ENCODE measurements at places on chromosomes 3 and 15.
A peak's percentile ranks its signal among the peaks of the same experiment; 100 is the strongest.

DNA sequence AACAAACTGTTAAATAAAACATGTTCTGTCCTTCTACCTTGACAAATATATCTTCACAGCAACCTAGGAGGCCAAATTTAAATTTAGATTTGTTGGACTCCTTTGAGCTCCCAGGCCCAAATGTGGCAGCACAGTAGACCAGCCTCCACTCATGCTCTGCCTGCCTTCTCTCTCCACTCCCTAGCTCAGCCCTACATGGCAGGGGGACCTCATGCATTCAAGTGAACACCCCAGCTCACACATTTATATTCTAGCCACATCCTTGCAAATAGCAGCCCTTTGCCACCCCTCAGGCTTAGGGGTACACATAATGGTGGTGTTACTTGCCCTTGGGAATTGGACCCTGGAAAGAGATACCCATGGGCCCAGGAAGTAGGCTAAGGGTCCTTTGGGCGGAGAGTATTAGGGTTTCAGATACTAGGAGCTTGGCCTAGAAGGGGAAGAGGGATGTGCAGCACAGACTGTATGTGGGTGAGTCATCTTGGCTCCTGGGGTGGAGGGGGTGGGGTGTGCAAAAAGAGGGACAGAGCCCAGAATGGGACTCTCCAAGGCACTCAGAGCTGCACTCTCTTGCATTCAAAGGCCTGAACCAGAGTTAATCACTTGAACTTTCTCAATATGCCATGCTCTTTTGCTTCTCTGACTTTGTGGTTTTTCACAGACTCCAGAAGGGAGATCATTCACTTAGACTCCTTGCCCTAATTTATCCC is 268.4 kb upstream of the ROPN1 start:
- DNase-seq: peak; percentile 56

GRCh38 chr15:93109336-93110102 is 20.5 kb upstream of the RGMA start:
- no peak for DNase-seq

DNA sequence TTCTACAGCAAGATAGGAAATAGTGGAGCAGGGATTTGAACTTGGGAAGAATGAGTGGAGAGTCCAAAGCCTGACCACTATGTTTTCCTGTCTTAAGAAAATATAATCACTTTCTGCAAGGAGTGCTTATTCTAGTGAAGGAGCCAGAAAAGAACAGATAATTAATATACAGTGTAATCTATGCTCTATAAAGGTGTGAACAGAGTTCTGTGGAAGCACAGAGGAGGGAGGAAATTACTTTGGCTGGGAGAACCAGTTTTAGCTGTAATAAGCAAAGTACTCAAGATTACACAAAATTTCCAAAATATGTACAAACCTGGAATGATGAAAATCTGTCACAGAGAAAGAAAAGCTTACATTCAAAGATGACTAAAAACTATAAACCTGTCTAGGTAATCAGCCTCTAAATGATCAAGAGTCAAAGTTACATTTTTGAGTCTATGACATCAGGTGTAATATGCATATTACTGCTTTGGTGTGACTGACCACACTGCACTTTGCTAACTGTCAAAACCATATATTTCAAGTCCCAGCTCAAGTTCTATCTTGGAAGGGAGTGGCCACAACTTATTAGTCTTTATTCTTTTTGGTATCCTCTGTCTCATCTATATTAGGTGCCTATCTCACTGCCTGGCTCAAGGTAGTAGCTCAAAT is 40.7 kb upstream of the MB21D2 start:
- DNase-seq: no peak

- no peak for DNase-seq
These were observed 388.7 kb upstream of the CFAP20DC start for GRCh38 chr3:59438492-59438891.

DNA sequence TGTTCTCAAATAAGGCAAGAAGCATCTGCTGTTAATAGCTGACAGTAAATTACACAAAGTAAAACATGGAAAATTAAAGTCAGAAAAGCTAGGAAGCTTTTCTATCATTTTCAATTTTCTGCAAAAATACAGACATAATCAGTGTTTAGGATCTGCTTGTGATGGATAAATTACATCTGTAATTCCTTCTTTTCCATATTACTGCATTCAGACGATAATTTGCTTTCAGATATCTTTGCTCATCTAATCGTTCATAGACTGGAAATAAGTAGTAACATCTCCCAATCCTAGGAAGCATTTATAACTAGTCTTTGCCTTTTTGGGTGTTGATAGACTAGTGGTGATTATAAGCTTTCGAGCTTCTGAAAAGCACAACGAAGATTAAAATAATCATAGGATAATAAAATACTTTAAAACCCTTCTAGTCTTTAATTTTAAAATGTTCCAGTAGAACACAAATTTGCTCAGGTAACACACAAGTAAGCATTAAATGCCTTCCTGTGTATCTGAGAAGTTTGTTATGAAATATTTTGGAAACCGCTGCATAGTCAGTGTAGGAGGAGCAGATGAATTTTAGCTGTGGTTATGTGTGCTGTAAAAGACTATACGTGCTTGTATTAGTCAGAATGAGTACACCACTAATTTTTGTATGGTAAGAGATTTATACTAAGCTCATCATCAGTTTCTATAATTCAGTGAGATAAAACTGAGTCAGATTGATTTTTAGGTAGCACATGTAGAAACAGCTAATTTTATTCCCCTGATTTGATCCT is 41.0 kb downstream of the MBNL1 start:
- no peak for DNase-seq

- DNase-seq: no peak
These were observed 390.1 kb downstream of the IL20RB start for GRCh38 chr3:137347817-137348368.

DNA sequence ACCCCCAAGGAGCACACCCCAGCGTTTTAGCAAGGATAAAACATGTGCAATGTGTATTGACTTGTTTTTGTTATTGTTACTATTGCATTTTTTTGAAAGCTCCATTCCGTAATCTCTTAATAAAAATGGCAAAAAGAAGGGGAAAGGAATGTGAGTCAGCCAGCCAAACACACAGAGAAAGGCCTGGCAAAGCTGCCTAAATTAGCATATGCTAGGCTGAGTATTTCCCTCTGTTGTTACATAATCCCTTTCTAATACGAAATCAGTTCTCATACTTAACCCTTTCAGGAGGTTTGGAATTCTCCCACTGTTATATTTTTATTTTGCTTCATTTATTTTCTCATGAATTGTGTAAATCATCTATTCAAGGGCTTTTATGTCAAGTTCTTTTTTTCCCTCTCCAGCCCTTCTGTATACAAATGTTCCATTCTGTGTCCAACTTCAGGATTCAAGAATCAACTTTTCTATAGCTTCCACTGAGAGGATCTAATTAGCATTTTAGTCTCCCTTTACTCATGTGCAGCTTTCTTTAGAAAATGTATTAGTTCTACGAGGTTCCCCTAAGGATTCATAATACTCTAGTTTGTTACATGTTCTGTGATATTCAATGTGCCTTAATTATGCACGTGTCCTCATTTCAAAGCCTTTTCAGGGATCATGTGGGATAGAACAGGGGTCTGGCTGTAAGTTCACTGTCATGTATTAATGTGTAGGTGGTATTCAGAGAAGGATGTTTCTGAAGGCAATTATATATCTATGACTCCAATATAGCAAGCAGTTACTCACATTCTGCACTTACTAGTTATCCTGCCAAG is 9.2 kb downstream of the CADM2 start:
- peak; percentile 58 for DNase-seq

- no peak for DNase-seq
These were observed 171.3 kb upstream of the GADL1 start for GRCh38 chr3:31065765-31066164.

DNA sequence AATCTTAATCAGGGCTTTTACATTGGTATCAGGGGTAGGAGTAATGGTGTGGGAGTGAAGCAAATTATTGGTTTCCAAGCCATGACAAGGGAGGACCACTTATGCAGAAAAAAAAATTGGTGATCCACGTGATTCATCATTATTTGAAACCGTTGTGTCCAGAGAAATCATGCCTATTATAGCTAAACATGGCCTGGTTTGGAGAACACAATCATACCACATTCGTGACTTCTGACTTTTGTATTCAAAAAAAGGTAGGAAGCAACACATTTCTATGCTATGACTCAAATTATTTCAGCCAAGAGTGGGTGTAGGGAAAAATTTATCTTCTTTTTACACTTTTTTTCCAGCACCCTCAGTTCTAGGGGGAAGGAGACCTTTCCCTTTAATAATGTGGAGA is 924.3 kb upstream of the GBE1 start:
- no peak for DNase-seq

GRCh38 chr15:64438653-64439447 is 21.5 kb upstream of the ZNF609 start:
- no peak for DNase-seq

DNA sequence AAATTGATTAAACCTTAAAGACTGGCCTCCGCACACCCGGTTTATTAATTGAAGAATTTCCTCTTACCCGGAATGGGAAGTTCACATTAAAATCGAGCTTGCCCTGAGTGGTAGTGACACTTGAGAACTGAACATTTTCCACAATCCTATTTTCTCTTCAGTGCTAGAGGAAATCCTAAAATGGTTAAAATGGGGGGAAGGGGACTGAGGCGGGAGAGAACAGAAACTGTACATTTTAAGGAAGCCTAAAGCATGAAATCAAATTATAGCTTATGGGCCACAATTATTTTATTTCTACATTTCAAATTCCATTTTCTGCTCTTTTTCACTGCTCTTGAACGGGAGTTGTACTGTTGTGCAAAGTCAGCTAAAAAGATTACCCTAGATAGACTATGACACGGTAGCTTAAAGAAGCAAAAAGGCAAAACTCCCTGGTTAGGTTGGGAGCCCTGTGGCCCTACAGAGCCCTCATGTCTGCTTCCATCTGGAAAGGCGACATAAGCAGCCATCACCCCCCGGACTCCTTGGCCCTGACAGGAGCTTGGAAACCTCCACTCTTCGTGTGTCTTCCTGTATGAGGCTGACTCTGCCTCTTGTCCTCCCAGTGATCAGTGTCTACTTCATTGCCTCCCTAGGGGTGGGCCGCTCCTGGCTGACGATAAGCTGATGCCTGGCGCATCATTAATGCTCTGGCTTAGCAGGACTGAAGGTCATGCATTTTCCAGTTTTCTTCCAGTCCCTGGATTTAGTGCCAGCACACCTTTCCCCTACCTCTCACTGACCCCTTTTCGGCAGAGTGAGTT is 79.3 kb downstream of the EEFSEC start:
- no peak for DNase-seq

DNA sequence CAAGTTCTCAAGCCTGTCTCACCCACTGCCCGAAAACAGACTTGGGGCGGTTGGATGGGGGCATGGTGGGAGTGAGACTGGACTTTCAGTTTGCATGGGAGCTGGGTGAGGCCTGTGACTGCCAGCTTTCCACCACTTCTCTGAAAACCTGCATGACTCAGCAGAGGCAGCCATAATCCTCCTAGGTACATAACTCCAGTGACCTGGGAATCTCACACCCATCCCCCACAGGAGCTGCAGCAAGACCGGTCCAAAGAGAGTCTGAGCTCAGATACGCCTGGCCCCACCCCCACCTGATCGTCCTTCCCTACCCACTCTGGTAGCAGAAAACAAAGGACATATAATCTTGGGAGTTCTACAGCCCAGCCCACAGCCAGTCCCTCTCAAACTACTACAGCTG is 107.2 kb downstream of the NSMCE3 start:
- peak; percentile 12 for DNase-seq

- no peak for DNase-seq
These were observed 728 bp downstream of the TRANK1 start for GRCh38 chr3:36944012-36944640.

DNA sequence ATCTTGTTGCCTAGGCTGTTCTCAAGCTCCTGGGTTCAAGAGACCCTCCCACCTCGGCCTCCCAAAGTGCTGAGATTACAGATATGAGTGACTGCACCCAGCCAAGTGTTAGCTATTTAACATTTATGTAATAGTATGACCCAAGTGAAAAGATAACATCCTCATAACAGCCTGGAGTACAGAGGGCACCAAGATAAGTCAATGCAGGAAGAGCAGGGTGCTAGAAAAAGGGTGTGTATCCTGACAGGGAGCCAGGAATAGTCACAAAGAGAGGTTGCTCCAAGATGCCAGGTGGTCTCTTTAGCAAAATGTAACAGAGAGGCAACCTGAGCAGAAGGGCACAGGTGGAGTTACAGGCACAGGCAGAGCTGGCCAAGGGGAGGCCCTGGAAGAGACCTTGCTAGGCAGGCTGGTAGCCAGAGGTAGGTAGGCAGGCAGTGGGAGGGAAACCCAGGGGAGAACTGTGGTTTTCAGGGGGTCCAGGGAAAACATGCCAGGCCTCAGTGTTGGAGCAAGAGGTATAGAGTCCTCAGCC is 277.4 kb downstream of the ERC2 start:
- no peak for DNase-seq

- no peak for DNase-seq
These were observed 371.7 kb upstream of the GBE1 start for GRCh38 chr3:82133070-82133606.

DNA sequence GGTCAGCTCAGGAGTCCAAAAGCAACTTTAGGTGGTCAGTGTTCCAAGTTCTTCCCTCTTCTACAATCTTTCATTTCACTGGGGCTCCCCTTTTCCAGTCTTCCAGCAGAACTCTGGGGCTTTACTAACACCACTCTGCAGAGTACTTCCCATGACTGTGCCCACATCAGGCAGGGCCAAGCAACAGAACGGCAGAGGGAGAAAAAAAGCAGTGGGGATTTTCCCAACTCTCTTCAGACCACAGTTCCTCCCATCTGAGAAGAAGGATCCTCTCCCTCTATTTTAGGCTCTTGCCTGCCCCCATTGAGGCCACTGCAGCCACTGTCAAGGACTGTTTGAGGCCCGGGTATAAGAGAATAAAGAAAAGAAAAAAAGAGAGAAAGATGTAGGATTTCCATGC is 70.7 kb downstream of the TTBK2 start:
- no peak for DNase-seq

- DNase-seq: no peak
These were observed 83.3 kb downstream of the SNRK start for GRCh38 chr3:43369404-43370292.

DNA sequence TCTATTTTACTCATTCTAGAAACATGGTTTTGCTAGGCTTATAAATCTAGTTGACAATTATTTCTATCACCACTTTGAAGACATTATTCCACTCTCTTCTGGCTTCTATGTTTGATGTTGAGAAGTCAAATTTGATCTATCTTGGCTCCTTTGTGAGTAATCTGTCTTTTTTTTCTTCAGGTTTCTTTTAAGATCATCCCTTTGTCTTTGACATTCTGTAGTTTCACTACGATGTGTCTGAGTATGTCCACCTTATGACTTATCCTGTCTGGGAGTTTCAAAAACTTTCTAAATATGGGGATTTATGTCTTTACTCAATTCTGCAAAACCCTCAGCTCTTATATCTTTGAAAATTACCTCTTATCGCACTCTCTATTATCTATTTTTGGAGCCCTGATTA is 41.0 kb upstream of the TMEM158 start:
- DNase-seq: no peak

GRCh38 chr15:89794627-89795241 is 18.6 kb downstream of the MESP2 start:
- DNase-seq: no peak

Data from retinal pigment epithelial cell (primary cell).